ENCODE measurements at places on chromosomes 13 and 19.

- DNase-seq, result no peak
These were observed 801 bp downstream of the QTRT1 start for GRCh38 chr19:10701955-10702525.

DNA sequence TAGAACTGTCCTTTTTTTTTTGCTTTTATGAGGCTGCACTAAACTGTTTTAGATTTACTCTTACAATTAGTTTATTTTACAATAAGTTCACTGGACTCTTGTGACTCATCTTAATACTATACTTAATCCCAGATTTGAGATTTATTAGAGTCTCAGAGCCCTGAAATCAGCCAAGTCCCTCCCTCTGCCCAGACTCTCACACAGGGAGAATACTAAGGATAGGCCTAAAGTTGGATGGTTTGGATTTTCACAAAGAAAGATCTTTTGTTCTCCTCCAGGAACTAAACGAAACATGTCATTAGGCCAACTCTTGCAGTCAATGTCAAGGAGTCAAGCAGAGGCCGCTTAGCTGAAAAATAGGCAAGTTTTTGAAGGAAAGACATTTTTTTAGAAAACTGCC is 42.7 kb upstream of the MIR17HG start:
- DNase-seq, result no peak

DNA sequence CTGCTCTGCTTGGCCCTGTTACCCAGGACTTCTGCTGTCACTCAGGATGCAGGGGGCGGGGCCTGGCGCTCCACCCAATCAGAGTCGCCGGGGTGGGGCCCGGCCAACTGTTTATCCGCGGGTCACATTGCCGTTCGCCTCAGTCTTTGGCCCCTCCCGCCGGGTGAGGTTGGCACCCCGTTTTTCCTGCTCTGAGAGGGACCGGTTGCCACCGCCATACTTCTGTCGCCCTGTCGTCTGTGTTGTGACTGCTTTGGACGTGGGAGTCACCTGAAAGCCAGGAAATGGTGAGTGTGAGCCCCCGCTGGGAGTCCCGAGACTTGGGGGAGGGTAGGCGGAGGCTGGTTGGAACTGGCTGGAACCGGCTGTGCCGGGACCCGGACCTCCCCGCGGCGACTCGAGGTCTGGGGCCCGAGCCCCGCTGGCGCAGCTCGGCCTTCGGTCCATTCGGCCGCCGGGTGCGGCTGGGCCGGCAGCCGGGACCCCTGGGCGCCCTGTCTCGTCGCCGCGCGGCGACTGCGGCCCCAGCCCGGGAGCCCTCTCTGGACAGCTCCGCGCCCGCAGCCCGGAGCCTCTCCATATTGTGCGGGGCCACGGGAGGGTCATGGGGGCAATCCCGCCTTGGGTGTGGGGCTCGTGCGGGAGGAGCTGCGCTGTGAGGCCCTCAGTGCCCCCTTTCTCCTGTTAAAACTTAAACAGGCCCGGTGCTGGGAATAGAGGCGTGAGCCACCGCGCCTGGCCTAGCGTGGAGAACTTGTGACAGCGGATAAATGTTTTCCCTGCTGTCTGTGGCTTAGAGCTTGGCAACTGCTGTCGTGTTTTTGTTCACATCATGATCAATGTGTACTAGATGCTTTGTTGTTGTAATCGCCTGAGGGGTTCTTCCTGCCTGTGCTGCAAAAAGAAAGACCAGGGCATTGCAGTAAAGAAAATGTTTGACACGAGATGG is at the start of gene ZNF844:
TSS of gene ZNF844 (plus strand) at position 142 of the 949 bp plus-strand sequence. CDS start at position 285, 143 bp downstream.
- peak; percentile 42 for DNase-seq

- no peak for DNase-seq
These were observed 18.2 kb upstream of the COMP start for GRCh38 chr19:18809149-18809868.

GRCh38 chr19:49524812-49525455 is 2.9 kb upstream of the RCN3 start:
- DNase-seq, result no peak

GRCh38 chr19:823565-824121 is 1.9 kb upstream of the PLPPR3 start:
- DNase-seq, result no peak

- no peak for DNase-seq
These were observed 301.7 kb downstream of the NDFIP2 start for GRCh38 chr13:79782541-79783205.

DNA sequence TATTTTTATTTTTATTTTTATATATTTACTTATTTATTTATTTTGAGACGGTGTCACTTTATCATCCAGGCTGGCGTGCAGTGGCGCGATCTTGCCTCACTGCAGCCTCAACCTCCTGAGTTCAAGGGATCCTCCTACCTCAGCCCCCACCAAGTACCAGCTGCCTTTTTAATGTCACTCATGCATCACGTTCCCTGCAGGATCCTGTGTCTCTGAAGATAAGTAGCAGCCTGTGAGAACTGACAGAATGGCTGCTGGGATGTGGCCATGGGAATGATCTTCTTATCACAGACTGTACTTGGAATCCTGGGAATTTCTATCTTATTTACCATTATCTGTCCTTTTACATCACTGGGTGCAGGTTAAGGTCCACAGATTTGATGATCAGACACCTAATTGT is 9.2 kb upstream of the ZNF761 start:
- no peak for DNase-seq

DNA sequence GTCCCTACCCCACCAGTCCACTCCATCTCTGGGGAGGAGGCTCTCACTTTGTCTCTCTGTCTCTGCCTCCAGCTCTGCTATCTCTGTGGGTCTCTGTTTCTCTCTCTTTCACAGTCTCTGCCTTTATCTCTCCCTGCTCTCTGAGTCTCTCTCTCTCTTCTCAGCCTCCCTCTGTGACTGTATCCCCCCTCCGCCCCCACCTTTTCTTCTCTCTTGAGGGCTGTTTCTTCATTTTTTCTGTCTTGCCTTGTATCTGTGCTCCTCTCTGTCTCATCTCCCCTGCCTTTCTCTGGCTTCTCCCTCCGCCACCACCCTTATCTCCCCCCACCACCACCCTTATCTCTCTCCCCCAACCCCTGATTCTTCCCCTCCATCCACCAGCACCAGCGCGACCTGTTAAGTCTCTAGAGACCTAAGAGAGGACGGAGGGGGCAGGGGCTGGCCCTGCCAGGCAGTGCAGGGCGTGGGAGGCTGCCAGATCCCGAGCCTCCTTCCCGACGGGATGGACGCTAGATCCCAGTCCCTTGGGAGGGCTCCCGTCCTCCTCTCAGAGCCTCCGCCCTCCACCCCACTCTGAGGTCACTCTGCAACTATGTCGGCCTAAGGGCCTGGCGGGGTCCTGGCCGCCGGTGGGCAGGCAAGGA is 1.0 kb downstream of the AXL start:
- DNase-seq, result no peak

GRCh38 chr19:3108775-3109174 is 14.6 kb downstream of the GNA11 start:
- no peak for DNase-seq

- no peak for DNase-seq
These were observed 68.8 kb downstream of the DOCK9 start for GRCh38 chr13:98909016-98909415.

GRCh38 chr13:94309576-94309975 is 169.9 kb downstream of the DCT start:
- no peak for DNase-seq

DNA sequence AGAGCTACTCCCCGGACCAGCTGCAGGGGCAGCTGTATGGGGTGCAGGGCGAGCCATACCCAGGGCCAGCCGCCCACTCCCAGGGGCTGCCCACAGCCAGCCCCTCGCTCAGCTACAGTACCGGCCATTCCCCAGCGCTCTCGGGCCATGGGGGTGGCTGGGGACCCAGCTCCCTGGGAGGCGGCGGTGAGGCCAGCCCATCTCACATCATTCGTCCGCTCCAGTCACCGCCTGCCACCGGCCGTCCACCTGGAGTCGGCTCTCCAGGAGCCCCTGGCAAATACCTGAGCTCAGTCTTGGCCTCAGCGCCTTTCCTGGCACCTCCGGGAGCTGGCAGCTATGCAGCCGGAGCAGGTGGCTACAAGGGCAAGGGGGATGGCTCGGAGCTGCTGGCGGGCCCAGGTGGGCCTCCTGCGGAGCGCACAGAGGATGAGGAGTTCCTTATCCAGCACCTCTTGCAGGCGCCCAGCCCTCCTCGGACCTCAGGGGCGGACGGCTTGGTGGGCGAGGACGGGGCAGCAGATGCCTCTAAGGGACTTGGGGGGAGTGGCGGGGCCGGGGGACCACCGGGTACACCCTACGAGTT is 4.9 kb downstream of the PRR12 start:
- DNase-seq, result no peak

DNA sequence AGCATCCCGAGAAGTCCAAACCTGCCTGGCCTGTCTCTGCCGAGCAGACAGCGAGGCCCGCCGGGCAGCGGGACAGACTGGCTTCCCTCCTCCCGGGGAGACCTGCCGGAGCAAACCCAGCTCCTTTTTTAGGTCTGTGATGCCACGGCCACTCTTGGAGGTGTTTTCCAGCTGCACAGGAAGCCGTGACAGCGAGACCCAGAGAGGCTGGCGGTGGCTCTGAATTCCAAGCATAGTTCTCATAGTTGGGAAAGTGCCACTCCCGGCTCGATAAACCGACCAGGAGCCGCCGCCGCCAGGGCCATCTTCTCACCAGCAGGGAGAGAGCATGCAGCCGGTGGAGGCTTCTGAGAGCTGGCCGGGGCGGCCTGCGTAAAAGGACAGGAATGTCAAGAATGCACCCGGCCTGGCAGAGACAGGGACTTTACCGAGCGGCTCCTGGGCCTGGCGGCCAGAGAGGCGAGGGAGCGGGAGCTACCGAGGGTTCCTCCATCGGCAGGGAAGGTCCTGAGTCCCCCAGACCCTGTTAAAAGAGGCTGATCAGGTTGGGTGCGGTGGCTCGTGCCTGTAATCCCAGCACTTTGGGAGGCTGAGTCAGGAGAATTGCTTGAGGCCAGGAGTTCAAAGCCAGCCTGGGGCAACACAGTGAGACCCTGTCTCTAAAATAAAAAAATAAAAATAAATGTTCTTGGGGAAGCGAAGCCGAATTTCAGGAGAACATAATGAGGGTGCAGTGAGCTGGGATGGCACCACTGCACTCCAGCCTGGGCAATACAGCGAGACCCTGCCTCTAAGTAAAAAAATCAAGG is 64.9 kb downstream of the GADD45B start:
- no peak for DNase-seq

- no peak for DNase-seq
These were observed 30.7 kb upstream of the SERPINE3 start for GRCh38 chr13:51308781-51309180.

GRCh38 chr19:56115490-56115889 is 5.6 kb downstream of the ZNF787 start:
- no peak for DNase-seq

DNA sequence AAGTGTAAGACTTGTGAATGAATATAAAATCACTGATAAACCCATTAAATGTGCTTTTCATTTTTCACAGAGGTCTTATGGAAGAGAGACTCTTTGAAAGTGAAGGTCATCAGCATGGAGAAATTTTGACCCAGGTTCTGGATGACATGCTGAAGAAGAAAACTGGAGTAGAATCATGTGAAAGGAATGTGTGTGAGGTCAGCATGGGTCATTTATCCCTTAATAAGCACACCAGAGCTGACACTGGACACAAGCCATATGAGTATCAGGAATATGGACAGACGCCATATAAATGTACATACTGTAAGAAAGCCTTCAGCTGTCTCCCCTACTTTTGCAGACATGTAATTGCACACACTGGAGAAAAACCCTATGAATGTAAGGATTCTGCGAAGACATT is 29.0 kb downstream of the ZNF20 start:
- DNase-seq, result no peak

DNA sequence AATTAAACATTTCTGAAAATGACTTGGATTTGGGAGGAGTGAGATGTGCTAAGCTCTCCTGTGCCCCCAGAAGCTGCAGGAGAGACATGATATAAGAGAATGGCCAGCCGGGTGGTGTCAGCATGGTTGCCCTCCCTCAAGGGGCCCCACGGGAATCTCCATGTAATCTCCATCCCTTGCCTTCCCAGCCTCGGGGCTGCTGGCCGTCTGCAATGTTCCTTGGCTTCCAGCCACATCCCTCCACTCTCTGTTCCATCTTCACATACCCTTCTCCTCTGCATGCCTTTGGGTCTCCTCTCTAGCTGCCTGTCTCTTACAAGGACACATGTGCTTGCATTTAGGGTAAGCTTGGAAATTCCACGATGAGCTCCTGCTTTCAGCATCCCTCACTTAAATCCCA is 172.0 kb downstream of the TSHZ3 start:
- DNase-seq, result no peak

DNA sequence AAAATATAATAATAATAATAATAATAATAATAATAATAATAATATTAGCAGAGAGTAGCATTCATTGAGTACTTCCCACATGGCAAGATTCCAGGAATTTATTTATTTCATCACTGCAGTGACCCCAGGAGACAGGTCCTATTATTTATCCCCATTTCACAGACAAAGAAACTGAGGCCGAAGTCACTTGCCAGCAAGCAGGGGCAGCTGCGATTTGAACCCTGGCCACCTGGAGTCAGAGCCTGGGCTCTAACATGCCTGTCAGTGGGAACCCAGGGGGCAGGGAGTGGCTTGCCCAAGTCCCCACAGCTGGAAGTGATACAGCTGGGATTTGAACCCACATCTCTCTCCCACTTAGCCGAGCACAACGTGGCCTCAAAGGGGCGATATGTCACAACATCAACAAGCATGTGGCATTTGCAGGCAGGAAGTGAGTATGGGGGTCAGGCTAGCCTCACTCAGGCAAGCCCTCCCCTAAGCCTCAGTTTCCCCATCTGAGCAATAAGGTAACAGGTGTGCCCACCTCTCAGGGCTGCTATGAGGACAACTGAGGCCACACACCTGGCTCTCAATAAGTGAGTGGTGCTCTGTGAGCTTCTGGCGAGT is 2.9 kb downstream of the SHFL start:
- DNase-seq, result no peak

GRCh38 chr13:43587376-43587775 is 199.4 kb downstream of the ENOX1 start:
- DNase-seq, result no peak

GRCh38 chr13:33624253-33624652 is 193.7 kb upstream of the RFC3 start:
- DNase-seq, result no peak
